ENCODE measurements at places on chromosomes 1 and 21.
A peak's percentile ranks its signal among the peaks of the same experiment; 100 is the strongest.

GRCh38 chr21:22250355-22250754 lies 1252.1 kb downstream of the NCAM2 start:
- DNase-seq: no peak

- DNase-seq: no peak
Measured at GRCh38 chr21:34906401-34906800, 142.7 kb downstream of the RUNX1 start.

- no peak for DNase-seq
Measured at GRCh38 chr1:109994654-109995053, 10.1 kb downstream of the AHCYL1 start.

DNA sequence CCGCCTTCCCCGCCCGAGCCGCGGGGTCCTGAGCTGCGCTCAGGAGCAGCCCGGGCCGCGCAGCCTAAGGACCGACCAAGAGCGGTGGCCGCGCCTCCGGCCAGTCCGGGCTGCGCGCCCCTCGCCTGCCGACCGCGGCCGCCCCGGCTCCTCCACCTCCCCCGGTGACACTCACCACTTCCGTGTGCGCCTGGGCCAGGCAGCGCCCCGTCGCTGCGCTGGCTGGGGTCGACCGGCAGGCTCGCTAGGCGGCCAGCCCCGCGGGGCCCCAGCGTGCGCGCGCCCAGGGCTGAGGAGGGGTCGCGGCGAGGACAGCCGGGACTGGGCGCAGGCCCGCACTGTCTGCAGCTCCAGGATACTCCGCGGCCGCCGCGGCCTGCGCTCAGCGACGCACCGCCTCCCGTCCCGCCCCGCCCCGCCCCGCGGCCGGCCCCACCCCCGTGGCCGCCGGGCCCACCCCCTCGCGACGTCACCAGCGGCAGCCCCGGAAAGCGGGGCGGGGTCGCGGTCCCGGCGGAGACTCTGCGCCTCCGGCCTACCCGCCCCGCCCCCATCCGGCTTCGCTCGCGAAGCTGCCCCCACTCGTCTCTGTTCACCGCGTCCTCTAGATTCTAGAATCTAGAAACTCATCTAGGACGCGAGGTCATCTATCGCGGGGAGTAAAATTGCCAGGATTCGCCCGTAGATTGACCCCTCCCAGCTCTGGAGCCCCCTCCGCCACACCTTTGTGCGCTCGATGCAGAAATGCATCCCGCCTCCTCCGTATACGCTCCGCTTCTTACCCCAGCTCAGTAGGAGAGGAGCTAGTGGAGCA lies at the start of gene JAK1:
Gene JAK1, minus strand, starts transcription at position 392 of the 814 bp plus-strand sequence. CDS start 80,285 bp downstream, outside the sequence.
- peak; percentile 86 for DNase-seq

DNA sequence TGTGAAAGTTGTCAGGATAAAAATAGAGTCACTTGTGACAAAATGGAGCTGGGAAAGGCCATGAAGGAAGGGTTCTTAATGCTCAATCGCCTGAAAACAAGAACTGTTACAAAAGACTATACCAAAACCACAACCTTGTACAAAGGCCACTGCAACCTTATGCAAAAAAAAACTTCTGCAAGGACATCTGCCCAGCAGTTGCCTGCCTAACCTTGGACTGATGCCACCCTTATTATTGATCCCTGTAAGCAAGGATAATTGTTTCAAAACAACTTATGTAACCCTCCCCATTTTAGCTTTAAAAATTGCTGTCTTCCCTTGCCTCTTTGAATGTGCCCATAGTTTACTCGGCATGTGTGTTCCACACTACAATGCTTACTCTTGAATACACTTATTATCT lies 5.7 kb downstream of the ALG14 start:
- DNase-seq: no peak

GRCh38 chr1:192966073-192966472 lies 93.1 kb downstream of the UCHL5 start:
- DNase-seq: no peak

- no peak for DNase-seq
Measured at GRCh38 chr1:15915991-15916390, 59.9 kb downstream of the ZBTB17 start.

- DNase-seq: no peak
Measured at GRCh38 chr1:185363205-185363604, 46.2 kb upstream of the IVNS1ABP start.

- DNase-seq: no peak
Measured at GRCh38 chr1:45647248-45648021, 23.6 kb upstream of the CCDC17 start.

DNA sequence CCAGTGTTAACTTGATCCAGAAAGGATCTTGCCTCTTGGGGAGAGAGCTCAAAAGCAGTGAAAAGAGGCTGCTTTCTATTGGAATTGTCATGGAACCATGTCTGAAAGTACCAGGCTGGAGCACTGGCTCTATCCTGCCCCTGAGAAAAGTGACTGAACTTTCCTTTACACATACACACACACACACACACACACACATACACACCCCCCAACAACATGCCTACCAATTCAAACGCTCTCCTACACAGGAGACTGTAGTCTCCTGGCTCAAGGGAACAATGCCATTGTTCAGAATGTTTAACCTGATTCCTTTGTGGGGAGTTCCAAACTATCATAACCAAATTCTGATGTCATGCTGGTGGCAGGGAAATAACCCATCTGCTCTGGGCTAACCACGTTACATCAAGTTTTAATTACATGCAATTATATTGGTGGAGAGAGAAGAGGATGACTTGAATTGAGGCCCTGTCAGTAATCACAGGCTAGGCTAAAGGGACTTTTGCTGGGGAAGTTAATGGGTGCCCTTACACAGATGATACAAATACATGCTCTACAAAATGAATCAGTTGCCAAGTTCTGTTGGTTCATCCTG lies 52.3 kb upstream of the DUSP10 start:
- peak; percentile 52 for DNase-seq

DNA sequence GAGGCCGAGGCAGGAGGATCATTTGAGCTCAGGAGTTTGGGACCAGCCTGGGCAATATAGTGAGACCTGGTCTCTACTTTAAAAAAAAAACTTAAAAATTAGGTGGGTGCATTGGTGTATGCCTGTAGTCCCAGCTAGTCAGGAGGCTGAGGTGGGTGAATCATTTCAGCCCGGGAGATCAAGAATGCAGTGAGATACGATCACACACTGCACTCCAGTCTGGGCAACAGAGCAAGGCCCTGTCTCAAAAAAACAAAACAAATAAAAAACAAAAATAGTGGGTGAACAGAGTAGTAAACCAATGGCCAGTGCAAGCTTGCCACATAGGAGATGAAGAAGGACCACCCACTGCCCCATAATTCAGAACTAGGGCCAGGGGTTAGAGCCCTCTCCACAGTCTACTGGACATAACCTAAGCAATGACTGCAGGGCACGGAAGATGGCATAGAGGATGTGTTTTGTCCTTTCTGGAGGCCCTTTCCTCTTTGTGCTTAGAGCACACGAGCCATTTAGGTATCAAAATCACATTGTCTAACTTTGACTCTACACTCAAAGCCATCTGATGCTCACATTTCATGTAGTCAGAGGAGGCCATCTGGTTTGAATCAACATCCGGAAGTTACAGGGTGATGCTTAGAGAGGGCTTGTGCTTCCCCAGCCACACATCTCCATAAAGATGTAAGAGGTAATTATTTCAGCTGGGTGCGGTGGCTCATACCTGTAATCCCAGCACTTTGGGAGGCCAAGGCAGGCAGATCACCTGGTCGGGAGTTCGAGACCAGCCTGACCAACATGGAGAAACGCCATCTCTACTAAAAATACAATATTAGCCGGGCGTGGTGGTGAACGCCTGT lies 12.6 kb downstream of the CD2 start:
- DNase-seq: peak; percentile 71

GRCh38 chr1:23984417-23985186 lies 4.5 kb upstream of the SRSF10 start:
- DNase-seq: peak; percentile 90

- no peak for DNase-seq
Measured at GRCh38 chr1:115432061-115432460, 94.0 kb upstream of the NGF start.

DNA sequence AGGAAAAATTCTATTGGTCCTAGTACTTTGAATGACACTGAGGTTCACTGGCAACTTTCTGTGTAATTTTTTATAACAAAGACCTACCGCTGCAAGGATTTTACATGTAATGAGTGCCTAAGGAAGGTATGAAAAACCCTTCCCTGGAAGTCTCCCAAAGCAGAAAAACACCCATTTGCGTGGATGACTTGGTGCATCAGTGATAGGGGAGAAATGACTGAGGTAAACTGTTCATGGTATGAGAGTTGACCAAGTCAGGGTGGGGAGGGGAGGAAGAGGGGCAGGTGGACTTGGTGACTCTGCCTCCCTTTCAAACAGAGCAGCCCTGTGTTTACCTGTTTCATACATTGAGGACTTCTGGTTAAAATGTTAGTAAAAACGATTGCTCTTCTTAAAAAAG lies 78.8 kb upstream of the IPO9 start:
- no peak for DNase-seq

GRCh38 chr1:228918335-228918734 lies 183.1 kb downstream of the RHOU start:
- no peak for DNase-seq
